ENCODE measurements at places on chromosomes 6 and 20.
A peak's percentile ranks its signal among the peaks of the same experiment; 100 is the strongest.

DNA sequence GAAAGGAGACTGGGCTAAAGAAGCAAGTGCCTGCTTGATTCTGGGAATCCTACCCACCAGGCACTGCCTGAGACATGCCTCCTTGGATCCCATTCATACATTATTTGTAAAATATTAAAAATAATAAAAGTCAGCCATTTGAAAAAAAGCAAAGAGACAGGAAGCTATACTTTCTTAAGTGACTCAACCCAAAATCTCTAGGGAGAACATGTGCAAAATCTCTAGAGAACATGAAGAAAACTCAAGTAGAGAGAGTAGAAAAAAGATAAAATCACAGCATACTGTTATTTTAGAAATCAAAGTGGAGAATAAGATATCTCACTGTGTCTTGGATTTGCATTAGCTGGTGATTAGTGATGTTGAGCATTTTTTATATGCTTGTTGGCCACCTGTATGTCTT lies 197.2 kb upstream of the GGTLC1 start:
- DNase-seq: no peak

GRCh38 chr6:77457720-77458349 lies 5.5 kb downstream of the HTR1B start:
- DNase-seq: no peak

DNA sequence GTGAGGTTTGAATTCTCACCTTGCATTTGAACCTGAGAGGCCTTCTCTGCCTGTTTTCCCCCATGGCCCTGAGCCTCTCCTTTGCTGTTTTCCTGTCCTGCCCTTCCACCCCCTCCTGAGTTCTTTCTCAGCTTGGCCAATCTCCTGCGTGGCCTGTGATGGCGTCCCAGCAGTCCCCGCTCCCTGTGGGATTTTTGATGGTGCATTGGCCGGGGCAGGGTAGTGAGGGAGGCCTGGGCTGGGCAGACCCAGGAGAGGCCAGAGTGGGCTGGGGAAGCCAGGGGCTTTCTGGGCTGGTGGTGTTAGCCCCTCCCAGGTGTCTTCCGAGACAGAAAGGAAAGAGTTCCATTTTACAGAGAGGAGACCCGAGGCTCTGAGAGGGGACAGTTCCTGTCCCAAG lies 6.3 kb downstream of the CEBPB start:
- no peak for DNase-seq

- DNase-seq: no peak
Measured at GRCh38 chr6:56891754-56892153, 63.2 kb upstream of the BEND6 start.

- DNase-seq: peak; percentile 16
Measured at GRCh38 chr20:51022803-51023616, at the start of gene KCNG1. Gene KCNG1 (minus strand): TSS chr20:51023107. CDS start chr20:51010338, 12,769 bp downstream.

DNA sequence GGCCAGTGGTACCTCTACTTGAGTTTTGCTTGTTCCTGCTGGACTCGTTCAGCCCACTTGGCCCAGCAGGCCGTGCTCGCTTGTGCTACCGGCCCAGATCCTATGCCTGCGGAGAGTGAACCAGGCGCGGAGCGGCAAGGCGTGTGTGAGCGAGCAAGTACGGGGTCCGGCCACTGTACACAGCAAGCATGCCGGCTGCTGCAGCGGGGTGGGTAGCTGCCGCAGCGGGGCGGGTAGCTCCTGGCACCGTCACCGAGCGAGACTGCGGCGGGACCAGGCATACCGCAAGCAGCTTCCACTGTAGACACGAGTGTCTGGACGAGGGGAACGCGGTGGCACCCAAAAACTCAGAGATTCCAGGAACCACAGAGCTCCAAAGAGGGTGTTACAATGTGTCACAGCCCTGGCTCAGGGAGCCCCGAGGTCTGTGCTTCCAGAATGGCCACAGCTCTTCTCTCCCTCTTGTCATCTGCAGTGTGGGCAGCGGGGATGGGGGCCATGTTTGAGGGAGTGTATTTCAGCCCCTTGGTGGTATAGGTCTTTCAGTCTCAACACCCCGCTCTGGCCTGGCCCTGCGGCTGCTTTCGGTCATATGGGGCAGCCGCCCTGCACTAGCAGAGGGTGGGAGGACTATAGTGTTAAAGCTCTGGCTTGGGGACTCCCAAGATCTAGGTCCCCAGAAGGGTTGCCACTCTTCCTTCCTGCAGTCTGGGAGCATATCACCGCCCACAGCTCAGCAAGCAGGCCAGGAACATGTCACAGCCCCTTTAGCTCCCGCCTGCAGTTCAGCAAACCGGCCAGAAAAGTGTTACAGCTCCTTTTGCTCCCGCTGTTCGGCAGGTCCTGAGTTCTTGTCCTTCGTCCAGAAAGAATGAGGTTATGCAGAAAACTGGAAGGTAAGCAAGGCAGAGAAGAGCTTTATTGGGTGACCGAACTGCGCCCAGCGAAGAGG lies 6.1 kb upstream of the RWDD1 start:
- no peak for DNase-seq

- DNase-seq: no peak
Measured at GRCh38 chr6:89690944-89691324, 52.4 kb upstream of the LYRM2 start.

GRCh38 chr6:148273962-148274752 lies 68.5 kb upstream of the SASH1 start:
- no peak for DNase-seq

DNA sequence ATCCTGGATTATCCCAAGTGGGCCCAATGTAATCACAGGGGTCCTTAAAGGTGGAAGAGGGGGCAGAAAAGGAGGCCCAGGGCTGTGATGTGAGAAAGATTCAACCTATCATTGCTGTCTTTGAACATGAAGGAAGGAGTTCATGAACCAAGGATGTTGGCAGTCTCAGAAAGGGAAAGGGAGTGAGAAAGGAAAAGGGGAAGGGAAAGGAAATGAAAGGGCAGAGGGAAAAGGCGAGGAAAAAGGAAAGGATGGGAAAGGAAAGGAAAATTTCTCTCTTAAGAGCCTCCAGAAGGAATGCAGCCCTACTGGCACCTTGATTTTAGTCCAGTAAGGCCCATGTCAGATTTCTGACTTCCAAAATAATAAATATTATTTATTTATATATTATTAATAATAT lies 687.8 kb downstream of the COL12A1 start:
- DNase-seq: no peak

DNA sequence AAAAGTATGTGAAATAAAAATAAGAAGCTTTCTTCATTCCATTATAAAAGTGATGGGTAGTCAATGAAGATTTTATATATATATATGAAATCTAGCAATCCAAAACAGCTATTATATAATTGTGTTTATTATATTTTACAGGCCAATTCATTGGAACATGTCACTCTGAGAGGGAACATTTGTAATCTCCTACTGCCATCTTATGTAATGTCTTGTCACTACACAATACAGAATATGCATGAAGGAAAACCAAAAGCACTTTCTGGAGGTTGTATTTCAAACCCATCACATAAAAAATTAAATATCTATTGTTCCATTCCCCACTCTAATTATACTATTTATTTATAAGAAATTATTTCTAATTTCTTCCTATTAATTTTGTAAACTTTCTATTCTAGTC lies 31.5 kb upstream of the IRAK1BP1 start:
- DNase-seq: no peak

DNA sequence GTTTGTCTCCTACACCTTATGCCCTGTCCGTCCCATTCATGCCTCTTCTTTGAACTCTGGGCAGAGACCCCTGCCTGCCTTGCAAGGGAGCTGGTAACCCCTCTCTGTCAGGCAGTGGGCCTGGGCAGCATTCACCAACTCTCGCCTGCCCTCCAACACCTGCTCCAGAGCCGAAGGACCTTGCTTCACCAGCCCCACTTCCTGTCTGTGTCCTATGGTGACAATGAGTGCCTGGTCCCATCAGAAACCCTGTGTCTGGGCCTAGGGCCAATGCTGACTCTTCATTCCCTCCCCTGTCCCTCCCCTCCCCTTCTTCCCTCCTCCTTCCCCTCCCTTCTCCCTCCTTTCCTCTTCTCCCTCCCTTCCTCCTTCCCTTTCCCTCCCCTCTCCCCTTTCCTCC lies 22.8 kb upstream of the PCMTD2 start:
- no peak for DNase-seq

DNA sequence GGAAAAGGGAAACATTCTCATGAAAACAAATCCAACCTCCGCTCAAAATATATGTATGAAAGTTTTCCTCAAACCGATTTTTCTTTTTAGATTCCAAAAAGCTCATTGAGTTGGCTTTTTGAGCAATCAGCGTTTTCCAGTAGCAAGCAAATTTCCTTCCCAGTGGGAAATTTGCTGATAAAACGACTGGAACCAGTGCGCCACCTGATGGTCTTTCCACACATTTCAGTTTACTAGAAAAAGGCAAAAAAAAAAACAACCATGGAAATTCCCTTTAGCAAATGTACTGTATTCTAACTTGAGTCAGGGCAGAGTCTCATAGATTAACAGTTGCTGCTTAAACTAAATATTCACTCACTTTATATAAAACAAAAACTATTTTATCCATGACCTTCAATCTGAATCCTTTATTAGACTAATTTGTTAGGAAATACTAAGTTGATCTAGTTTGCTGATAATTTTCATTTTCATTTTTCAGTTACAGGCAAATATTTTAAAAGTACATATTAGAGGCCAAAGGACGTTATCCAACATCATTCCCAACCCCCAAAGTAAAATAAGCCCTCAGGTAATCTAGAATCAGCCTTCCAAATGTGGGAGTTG lies 271.5 kb downstream of the FOXA2 start:
- DNase-seq: no peak

GRCh38 chr6:157272372-157272771 lies 50.9 kb downstream of the TMEM242 start:
- DNase-seq: no peak

DNA sequence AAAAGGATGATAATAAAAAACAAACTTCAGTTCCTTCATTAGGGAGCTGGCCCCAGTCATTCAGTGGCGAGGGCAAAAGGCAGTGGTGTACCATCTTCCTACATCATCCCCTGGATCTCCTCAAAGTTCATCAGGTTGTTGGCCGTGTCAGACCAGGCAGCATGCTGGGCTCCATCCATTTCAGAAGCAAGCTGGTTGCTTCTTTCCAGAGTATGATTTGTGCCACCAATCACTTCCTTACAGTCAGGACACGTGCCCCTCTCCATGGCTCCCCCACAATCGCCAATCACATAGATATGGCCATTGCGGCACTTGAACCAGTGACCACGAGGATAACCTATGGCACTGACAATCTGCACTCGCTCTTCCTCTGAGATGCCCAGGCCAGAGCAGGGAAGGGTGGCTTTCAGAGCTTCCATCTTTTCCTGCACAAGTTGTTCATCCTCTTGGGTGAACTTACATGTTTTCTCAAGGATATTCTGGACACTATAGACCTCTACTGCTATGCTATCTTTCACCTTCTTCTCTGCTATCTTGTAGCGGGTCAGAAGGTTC lies 28.0 kb downstream of the DDX27 start:
- no peak for DNase-seq

DNA sequence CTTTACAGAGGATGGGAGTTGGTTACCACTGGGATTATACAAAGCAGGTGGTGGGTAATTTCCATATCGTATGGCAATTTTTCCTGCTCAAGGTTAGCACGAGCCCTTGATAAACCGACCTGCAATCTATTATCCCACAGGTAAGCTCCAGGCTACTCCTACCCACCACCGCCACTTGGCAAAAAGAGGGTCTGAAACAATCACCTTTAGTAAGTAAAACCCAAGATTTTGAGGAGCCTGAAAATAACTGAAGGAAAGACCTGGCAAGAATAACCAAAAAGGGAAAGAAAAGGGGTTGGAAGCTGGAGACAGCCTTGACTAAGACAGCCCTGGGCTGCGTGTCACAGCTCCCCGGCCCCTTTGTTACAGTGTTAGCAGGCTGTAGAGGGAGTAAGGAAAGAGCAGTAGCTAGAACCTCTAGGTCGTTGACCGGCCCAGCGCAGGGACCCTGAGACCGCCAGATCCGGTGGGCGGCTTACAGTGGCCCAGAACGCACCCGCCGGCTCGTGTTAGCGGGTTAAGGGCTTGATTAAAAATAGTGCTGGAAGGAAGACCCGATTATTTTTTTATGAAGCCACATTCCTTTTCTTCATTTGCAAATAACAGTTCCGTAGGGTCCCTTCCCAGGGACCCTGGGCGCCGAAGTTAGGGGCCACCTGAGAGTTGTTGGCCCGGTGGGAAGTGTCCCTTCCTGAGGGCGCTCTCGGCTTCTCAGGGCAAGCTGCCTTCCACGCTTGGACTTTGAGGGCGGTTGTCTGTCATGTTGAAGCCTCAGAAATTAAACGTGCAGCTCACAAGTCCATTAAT lies 30.5 kb downstream of the TFAP2B start:
- DNase-seq: no peak

GRCh38 chr6:145071836-145072235 lies 663.5 kb downstream of the EPM2A start:
- DNase-seq: no peak

GRCh38 chr20:5448449-5449118 lies 131.8 kb upstream of the PROKR2 start:
- DNase-seq: peak; percentile 22

DNA sequence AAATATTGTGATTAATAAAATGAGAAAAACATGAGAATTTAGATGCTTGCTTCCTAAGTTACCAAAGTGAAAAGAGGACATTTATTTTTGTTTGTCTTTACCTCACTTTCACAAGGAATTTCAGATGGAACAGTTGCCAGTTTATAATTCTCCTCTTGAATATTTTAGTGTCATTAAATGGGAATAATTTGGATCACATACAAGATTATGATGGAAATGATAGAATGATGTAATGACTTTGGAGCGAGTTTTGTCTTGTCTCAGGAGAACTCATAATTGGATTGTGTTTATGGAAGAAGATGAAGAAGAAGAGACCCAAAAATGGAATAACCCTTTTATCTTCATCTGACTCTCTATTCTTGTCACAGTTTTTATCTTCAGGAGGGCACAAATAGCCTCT lies 172.9 kb upstream of the FLRT3 start:
- no peak for DNase-seq

DNA sequence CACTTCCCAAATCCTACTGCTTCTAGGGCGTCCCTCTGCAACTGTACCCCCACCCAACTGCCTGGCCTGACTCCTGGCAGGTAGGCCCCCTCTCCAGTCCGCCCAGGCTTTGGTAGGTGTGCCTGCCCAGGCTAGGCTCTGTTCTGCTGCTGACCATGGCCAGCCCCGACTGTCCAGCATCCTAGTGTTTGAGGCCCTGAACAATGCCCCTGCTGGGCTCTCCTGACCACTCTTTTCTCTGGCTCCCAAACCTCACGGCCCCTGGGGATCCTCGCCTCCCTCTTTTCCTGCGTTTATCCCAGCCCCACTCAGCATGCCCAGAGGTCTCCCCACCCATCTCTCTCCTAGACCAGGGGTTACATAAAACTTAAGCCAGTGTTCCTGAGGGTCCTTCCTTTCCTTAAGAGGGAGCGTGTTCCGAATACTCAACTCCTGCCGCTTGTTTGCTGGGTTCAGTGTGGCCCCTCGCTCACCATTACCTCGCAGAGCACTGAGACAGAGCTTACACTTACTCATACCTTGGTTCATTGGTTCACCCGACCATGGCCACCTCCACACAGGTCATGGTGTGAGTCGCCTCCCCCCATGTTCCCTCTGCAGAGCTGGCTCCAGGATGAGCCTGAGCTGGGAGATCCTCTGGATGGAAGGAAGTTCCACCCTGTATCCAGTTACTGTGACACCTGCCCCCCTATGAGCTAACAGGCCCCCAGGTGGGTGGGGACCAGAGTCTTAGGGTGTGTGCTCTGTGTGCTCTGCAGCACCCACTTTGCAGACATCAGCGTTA lies 21.0 kb upstream of the MYT1 start:
- DNase-seq: no peak

- DNase-seq: no peak
Measured at GRCh38 chr20:4864311-4864752, 137.0 kb downstream of the SLC23A2 start.
